Hematopoietic multipotent progenitor cell treated with erythropoietin and hydrocortisone succinate and interleukin-3 and kit ligand, for 6 days (in vitro differentiated cells): ENCODE measurements at places on chromosomes 12 and 14.
A peak's percentile ranks its signal among the peaks of the same experiment; 100 is the strongest.

- DNase-seq, result no peak
Measured at GRCh38 chr14:94655169-94655710, 43.0 kb downstream of the SERPINA3 start.

- DNase-seq, result no peak
Measured at GRCh38 chr12:131536766-131537165, 174.1 kb upstream of the SFSWAP start.

GRCh38 chr12:98653866-98654493 lies 8.9 kb downstream of the APAF1 start:
- DNase-seq, result peak; percentile 89

DNA sequence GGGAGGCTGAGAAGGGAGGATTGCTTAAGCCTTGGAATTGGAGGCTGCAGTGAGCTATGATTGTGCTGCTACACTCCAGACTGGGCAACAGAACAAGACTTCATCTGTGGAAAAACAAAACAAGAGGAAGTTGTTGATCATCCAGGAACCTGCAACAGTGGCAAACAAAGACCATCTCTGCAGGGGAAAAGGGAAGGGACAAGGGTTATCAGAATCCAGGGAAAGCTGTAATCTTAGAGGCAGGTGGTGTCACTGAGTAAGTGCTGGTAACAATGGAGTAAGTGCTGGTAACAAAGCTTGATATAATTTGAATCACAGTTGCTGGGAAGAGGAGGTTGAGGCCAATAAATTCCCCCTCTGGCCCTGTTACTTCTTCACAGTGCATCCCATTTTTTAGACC lies 27.5 kb upstream of the DCN start:
- no peak for DNase-seq

DNA sequence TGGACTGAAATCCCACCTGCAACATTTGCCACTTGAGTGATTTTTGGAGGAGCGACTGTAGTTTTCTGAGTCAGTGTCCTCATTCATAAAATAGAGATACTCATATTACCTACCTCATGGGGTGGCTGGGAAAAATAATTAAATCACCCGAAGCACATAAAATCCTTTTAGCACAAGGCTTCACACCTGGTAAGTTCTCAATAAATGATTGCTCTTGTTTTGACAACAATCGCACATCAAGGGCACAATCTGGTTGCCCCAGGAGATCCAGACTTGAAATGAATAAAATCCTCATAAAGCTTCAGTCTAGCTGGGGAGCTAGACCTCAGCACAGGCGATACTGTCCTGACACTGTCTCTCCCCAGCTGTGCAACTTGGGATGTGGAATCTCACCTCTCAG lies 76.0 kb upstream of the CCDC60 start:
- no peak for DNase-seq

GRCh38 chr12:30925607-30926242 lies 823 bp upstream of the TSPAN11 start:
- no peak for DNase-seq

GRCh38 chr14:69288011-69288771 lies 28.2 kb downstream of the GALNT16 start:
- no peak for DNase-seq

DNA sequence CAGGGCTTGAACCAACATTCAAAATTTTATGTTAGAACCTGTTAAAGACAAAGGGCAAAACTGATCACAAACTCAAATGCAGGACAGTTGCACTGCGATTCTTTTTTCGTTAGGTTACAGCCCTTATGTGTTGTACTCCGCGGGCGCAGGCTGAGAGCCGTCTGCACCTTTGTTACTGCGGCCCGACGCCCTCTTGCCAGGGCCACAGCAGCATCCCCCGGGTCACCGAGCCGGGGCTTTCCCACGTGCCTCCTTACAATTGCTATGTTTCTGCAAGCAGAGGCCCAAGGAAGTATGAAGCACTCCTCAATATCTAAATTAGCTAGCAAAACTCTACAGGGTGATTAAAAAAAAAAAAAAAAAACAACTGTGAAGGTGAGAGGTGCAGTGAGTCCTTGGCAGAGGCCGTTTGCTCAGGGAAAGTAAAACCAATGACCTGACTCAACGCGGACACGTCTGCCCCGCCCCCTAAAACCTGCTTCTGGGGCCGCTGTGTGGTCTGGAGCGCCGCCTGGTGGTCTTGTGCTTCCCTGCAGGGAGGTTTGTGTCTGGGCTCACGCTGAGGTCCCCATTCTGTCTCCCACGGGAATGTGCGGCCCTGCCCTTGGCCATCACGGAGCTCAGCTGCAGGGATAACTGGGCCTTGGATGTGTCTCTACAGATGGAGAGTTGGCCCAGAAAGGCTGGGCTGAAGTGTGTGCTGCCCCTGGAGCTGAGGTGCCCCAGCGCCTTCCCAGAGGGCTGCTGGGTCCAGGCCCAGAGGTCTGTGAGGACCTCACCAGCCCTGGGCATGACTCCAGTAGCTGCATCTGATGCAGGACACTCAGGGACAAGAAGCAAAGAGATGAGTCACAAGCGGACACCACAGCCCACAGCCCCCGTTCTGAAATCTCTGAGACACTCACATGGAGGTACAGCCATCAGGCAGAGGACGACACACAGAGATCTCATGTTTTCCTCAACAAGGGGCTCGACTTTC lies 418.5 kb downstream of the TMEM121 start:
- peak; percentile 90 for DNase-seq

DNA sequence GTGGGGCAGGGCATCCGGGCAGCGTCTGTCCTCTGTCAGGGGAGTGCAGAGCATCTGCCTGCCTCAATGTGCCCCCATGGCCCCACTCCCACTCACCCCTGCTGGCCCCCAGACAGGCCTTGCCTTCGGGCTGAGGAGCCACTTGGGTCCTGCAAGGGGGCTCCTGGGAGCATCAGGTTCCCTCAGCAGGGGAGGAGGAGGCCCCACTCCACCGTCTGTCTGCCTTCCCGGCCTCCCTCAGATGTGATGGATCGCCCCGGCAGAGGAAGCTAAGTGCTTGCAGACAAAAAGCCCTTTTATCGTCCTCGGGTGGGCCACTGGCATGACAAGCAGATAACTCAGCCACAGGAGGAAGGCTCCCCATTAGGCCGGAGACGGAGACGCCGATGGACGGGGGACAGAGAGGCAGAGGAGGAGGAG lies 35.1 kb downstream of the NCOR2 start:
- DNase-seq, result no peak

- peak; percentile 67 for DNase-seq
Measured at GRCh38 chr12:40224439-40225291, at the start of gene LRRK2. Gene LRRK2 (plus strand): TSS chr12:40224997. CDS start chr12:40225132, 135 bp downstream.

GRCh38 chr12:79549531-79550271 lies 141.1 kb downstream of the PAWR start:
- DNase-seq, result no peak

DNA sequence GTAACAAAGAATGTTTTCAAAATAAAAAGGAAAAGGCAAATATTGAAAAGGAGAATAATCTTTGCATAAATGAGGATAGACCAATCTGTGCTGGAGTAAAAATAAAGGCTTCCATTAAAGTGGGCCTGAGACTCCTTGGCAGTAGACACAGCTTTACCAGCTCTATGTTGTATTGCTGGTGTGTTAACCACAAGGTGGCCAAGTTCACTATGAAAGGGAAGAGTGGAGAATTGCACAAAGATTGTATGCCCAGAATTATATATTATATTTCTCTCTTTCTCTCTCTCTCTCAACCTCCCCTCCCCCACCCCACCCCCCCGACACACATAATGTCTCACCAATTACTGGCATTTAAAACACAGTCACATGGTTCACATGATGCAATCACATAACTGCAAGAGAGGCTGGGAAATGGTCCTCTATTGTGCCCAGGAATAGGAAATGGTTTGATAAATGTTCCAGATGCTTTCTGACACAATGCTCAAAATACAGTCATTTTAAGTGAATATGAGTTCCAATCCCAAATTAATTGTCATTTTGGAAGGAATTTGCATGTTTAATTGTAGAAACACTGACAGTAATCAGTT lies 222.6 kb upstream of the SYT1 start:
- DNase-seq, result no peak

DNA sequence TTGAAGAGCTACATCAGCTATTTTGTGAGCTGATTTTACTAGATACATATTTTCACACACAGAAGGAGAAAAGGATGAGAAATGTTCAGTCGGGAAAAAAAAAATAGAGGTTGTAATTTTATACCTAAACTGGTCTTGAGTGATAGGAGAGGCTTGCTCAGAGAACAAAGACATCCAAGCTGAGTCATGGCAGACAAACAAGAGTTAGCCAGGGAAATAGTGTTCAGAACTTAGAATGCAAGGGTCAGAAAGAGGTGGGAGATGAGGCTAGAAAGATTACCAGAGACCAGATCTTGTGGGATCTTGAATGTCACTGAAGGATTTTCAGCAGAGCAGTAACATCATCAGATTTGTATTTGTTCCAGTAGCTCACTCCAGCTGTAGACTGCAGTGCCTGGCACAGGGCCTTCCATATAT lies 121.9 kb upstream of the ATF1 start:
- peak; percentile 52 for DNase-seq
